T-helper 22 cell (primary cell): ENCODE measurements at places on chromosomes 13 and 19.

DNA sequence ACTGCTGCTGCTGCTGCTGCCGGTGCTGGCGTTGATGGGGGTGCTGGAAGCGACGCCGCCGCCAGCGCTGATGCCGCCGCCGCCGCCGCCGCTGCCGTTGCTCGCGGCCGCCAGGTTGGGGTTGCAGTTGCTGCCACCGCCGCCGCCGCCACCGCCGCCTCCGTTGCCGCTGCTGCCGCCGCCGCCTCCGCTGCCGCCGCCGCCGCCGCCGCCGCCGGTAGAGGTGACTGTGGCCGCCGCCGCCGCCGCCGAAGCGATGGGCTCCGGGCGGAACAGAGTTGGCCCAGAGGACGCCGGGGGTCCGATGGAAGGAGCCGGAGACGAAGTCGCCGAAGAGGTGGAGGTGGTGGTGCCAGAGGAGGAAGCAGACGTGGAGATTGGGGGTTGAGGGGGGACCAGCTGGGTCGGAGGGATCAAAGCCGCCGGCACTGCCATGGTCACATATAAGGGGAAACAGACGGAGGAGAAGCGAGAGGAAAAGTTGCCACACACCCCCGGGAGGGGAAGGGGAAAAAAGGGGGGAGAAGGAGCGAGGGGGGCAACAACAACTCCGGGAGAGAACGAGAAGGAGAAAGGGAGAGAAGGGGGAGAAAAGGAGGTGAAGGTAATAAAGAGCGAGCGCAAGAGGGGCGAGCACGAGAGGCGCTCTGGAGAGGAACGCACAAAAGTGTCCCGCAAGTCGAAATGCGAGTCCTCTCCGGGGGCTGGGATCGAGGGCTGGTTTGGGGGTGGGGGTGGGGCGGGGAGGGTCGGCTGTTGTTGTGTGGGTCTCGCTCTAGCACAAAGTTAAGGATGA is 471 bp downstream of the DACH1 start:
- no peak for DNase-seq

DNA sequence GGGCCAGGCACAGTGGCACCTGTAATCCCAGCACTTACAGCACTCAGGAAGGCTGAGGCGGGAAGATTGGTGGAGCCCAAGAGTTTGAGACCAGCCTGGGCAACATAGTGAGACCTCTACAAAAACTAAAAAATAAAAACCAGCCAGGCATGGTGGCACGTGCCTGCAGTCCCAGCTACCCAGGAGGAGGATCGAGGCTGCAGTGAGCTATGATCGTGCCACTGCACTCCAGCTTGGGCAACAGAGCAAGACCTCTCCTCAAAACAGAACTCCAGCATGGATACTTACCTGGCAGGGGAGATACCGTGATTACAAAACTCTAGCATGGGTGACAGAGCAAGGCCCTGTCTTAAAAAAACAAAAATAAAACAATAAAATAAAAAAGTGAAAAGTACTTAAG is 95.3 kb downstream of the GJA3 start:
- DNase-seq = no peak

DNA sequence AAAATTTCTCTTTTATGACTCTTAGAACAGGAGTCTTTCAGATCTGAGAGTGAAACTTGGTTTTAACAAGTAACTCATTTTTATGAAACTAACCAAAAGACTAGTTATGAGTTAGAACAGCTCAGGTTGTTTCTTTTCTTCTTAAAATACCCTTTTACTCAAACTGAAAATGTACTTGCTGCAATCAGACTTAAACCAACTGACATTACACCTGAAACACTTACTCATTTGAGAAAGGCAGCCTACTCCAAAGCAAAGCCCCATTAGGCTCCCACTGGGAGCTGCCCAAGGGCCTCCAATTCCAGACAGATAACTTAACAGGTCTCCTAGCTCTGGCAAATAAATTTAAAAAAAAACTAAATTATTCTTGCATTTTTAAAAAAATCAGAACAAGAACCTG is 3.6 kb downstream of the FOXO1 start:
- no peak for DNase-seq

DNA sequence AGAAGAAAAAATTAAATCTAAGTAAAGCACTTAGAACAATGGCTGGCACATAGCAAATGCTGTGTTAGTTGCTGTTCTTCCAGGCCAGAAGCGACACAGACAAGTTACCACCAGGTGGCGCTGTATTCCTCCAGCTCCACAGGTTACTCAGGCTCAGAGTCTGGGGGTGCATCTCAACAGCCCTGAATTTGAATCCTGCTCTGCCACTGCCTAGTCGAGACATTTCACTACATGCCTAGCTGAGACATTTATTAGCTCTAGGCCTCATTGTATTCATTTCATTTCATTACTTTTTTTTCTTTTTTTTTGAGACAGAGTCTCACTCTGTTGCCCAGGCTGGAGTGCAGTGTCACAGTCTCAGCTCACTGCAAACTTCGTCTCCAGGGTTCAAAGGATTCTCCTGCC is 16.4 kb upstream of the CYP2B6 start:
- DNase-seq = peak; percentile 44

DNA sequence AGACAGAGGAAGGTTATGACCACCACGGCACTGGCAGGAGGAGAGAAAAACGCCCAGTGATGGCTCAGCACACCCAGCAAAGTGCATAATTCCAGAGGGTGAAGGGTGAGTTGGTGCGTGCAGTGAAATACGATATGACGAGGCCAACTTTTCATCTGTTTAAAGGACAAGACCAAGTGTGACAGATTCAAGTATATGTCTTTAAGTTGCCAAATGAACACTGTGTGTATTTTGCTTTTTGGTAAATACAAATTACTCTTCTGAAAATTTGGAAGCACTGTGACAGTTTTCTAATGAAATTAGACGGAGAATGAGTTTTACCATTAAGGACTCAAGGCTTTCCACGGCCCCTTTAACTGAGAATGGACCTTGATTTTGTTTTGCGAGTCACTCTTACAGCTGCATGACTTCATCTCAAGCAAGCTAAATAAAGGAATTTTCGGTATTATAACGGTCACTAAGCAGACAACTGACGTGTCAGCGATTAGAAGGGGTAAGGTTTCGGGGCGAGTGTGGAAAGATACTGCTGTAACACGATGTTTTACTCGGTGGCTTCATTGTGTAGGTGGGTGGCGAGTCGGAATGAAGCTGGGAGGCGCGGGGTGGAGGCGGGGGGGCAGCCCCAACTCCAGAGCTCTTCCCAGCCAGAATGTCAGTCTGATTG is 22.8 kb downstream of the COL4A2 start:
- DNase-seq = no peak

DNA sequence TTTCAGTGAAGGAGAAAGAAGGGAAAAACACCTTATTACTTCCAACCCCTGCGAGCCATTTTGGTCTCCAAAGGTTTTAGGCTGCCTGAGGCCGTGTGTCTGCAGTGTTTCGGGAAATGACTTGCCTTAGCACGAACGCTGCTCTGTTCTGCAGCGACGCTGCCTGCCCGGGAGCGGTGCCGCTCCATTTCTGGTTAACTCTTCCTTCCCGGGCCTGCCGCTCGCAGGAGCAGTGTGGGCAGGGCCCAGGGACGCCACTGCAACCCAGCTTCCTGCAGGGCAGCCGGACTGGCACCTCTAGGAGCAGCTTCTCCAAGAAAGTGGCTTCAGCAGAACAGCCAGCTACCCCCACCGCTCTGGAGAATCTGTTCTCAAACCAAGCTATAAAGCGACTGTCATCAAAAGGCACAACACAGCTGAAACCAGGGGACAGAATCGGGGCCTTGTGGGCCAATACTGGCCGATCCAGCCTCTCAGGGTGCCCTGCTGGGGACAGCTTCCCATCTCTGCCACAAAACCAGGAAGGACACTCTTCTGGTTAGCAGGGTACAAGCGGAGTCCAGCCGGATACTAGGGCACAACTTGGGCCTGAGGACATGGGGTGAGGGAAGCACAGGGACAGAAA is 72.2 kb downstream of the KCTD15 start:
- DNase-seq = no peak

DNA sequence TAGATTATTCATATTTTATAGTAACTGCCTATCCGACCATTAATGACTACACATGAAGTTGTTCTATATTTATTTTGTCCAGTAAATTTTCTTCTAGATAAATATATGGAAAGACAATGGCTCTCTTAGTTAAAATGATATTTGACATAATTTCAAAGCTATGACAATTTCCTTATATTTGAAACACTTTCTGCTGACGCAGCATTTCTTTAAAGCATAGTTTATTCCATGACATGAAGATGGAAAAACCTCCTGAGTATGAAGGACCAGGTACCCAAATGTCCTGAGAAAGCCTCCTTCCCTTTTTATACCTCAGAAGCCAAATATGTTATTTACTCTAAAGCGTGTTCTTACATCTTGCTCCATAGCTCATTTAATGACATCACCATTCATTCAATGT is 831.6 kb downstream of the EFNB2 start:
- DNase-seq = no peak

- no peak for DNase-seq
Measured at GRCh38 chr13:23003446-23003845, 177.3 kb upstream of the SGCG start.

DNA sequence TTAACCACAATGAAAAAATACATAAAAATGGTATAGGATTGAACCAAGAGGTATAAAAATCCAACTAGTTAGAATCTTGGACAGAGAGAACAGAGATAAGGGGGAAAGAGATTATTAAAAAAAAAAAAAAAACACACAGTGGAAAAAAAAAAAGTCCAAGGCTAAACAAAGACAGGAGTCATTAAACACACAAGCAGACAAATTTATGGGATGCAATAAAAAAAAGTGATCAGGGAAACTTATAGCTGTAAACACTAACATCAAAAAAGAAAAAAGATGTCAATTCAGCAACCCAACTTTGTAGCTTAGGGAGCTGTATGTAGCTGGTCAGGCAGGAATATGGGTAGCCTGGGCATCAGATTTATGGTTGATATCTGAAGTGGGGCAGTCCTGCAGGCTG is 129.0 kb downstream of the DNAJC3 start:
- DNase-seq = no peak

DNA sequence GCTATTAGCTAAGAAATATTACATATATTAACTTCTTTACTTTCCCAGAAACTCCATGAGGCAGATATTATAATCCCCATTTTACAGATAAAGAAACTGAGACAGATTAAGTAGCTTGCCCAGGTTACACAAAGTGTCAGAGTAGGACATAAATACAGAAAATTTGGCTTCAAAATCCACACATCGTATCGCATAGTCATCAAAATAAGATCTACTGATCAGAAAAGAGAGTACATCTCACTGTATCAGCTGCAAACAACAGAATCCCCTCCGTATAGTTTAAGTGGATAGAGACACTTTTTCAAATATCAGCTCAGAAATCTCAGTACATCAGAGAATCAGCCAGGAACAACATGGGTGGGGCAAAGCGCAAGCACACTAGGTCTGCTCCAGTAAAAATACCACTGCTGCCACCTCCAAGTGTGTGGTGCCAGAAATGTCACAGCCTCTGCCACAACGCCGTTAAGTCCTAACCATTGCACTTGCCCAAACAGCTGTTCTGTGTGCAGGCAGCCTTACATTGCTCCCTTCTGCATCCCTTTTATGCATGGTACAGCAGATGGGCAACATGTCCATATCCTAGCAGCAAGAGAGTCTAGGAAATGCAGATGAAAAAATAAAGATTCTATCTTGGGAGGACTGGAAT is 204.8 kb downstream of the KLF12 start:
- DNase-seq = no peak

DNA sequence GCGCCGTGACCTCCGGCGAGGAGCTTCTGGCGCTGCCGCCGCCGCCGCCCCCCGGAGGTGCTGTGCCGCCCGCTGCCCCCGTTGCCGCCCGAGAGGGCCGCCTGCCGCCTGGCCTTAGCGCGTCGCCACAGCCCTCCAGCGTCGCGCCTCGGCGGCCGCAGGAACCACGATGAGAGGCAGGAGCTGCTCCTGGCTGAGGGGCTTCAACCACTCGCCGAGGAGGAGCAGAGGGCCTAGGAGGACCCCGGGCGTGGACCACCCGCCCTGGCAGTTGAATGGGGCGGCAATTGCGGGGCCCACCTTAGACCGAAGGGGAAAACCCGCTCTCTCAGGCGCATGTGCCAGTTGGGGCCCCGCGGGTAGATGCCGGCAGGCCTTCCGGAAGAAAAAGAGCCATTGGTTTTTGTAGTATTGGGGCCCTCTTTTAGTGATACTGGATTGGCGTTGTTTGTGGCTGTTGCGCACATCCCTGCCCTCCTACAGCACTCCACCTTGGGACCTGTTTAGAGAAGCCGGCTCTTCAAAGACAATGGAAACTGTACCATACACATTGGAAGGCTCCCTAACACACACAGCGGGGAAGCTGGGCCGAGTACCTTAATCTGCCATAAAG is 4.8 kb downstream of the PDX1 start:
- DNase-seq = no peak

DNA sequence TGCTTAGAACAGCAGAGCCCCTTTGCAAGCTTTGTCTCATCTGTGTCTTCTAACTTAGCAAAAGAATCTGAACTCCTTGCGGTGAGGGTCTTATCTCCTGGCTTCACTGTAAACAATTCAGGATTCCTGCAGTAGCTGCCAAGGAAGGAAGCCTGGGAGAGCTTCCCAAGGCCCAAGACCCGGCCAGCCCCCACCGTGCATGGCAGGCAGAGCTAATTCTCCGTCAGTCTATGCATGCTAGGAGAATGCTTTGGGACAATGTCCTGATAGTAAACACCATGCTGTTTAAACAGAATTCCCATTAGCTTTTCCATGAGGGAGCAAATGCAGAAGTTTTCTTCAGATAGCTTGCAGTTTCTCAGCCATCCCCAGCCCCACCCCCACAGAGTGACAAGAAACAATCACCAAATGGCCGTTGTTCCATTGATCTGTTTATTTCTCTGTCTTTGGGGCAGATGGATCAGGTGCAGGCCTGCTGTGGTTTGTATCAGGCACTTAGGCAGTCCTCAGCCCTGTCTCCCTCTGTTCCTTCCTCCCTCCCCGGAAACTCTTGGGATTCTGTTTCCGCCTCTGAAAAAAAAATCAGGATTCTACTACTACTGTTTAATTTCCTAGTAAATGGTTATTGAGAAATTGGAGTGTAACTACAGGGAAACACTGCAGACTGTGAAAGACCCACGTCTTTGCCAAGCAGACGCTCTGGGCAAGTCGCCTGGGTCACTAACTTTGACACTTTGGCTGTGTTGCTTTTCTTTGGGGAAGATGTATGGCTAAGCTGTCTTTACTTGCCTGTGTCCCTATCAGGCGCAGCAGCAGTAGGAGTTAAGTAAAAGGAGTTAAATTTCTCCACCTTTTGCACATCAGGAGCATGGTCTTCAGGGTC is 40.7 kb upstream of the SPATA13 start:
- no peak for DNase-seq

- DNase-seq = no peak
Measured at GRCh38 chr13:24625870-24626849, 54.0 kb upstream of the ATP12A start.
